ENCODE measurements at places on chromosomes 13 and 19. TPM values are rescaled to one million over a fixed set of nuclear protein-coding genes. Genes with fewer than 3 reads are reported as not detected.

GRCh38 chr19:13181747-13182388, 31.7 kb downstream of the IER2 start:
- H3K4me3 ChIP-seq: no peak overlapping the region
- no peaks in the 10 kb centered on the region for H3K36me3 ChIP-seq
- peak; percentile 55 for DNase-seq
- peaks cover 10% of the 10 kb centered on the region for H3K4me1 ChIP-seq
- H3K27ac ChIP-seq: no peak overlapping the region

- H3K4me3 ChIP-seq: no peak overlapping the region
- H3K36me3 ChIP-seq: no peaks in the 10 kb centered on the region
- DNase-seq: no peak
- H3K4me1 ChIP-seq: no peaks in the 10 kb centered on the region
- no peak overlapping the region for H3K27ac ChIP-seq
Measured at GRCh38 chr13:51397262-51397941, 55.4 kb downstream of the INTS6 start.

DNA sequence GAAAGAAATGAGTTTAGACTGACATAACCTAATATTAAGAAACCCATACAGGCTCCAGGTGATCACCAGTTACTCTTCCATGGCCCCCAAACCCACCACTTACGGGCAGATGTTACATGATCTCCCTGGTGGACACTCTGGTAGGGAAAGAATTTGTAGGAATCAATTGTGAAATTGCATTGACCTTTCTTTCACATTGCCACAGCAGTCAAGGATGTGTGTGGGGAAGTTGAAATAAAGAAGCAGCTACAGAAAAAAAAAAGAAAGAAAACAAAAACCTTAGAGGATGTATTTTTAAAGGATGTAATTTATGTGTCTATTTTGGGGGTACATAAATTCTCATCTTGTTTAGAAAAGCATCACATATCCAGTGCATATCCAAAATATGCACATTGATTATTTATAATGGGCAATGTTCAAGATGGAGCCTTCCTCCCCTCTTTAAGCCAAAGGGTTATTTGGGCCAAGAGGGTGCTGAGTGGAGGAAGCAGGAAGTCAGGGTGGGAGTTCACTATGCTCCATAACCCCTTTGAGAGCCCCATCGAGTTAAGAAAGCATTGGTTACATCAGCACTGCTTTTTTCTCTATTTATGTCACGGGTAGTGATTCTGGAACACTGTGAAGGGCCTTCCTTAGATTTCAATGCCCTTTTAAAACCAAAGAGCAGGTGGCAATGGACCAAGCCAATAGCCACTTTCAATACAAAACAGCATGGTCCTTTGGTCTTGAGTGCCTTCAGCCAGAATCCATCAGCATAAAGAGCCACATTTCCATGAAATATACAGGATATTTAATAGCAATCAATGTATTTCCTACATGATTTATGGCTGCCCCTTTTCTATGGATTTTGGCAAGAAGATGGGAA, 169.6 kb downstream of the LACC1 start:
- DNase-seq: no peak
- no peaks in the 10 kb centered on the region for H3K36me3 ChIP-seq
- H3K27ac ChIP-seq: no peak overlapping the region

DNA sequence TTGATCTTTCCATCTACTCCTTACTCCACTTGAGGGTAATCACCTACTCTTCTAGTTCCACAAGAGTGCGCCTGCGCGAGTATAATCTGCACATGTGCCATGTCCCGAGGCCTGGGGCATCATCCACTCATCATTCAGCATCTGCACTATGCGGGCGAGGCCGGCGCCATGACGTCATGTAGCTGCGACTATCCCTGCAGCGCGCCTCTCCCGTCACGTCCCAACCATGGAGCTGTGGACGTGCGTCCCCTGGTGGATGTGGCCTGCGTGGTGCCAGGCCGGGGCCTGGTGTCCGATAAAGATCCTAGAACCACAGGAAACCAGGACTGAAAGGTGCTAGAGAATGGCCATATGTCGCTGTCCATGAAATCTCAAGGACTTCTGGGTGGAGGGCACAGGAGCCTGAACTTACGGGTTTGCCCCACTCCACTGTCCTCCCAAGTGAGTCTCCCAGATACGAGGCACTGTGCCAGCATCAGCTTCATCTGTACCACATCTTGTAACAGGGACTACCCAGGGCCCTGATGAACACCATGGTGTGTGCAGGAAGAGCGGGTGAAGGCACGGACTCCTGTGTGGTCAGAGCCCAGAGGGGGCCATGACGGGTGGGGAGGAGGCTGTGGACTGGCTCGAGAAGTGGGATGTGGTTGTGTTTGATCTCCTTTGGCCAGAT, 2.7 kb upstream of the KLK2 start:
- no peaks in the 10 kb centered on the region for H3K27me3 ChIP-seq
- no peaks in the 10 kb centered on the region for H3K36me3 ChIP-seq
- DNase-seq: no peak
- H3K4me1 ChIP-seq: no peaks in the 10 kb centered on the region

DNA sequence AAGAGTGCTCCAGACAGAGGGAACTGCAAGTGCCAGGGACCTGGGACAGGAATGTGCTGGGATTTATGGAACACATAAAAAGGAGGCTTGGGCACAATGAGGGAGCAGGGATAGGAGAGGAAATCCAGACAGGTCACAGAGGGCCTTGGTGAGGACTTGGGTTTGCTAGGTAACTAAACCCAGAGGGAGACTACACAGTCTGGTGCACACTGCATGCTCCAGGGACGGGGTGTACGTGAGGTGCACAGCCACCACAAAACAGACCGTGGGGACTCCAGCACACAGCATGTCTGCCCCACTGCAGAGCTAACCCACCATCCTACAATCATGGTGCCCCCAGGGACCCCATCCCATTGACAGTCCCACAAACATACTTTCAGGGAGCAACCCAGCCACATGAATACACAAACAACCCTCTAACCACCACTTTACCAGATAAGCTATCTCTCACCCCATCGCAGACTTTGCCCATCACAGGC, 5.5 kb upstream of the ZFP36 start:
- DNase-seq: no peak
- no peaks in the 10 kb centered on the region for H3K36me3 ChIP-seq
- no peaks in the 10 kb centered on the region for H3K27me3 ChIP-seq
- peaks cover 73% of the 10 kb centered on the region for H3K4me1 ChIP-seq
- H3K4me3 ChIP-seq: no peak overlapping the region

KIR2DL3 gene
- not detected for total RNA-seq

DNA sequence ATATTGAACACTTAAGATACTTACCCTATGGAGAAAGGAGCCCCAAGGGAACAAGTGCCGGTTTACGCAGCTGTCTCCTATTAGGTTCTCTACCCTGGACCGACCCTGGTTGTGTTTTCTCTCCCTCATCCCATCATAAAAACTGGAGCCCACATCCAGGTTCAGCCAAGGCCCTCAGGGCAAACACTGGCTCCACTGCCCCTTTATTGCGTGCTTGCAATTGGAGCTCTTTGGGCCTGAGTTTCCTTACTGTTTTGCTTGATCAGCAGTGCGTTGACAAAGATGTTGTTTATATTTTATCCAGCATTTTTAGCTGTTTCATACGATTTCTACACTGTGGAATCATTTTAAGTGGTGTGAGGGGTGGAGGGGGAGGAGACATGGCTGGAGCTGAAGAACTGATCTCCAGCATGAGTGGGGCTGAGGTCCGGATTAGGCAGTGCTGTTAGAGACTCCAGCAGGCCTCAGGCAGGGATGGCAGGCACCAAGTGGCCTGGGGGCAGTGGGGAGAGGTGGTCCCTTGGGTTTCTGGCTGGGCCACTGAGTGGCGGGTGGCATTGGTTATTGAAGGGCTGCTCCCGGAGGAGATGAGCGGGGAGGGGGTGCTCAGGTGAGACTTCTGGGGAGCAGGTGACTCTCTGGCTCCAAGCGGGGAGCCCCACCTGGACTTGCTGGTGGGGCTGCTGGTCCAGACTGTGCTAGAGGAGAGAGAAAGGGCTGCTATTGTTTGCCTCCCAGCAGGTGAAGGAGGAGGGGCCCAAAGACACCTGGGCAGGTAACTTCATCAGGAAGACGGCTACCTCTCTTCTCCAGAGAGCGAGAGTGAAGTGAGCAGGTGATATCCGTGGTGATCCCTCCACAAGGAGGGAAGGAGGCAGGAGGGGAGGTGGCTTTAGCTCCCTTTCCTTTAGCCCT, 62.4 kb upstream of the RNF113B start:
- H3K27ac ChIP-seq: no peak overlapping the region
- H3K36me3 ChIP-seq: no peaks in the 10 kb centered on the region
- no peak for DNase-seq
- H3K27me3 ChIP-seq: no peaks in the 10 kb centered on the region

DNA sequence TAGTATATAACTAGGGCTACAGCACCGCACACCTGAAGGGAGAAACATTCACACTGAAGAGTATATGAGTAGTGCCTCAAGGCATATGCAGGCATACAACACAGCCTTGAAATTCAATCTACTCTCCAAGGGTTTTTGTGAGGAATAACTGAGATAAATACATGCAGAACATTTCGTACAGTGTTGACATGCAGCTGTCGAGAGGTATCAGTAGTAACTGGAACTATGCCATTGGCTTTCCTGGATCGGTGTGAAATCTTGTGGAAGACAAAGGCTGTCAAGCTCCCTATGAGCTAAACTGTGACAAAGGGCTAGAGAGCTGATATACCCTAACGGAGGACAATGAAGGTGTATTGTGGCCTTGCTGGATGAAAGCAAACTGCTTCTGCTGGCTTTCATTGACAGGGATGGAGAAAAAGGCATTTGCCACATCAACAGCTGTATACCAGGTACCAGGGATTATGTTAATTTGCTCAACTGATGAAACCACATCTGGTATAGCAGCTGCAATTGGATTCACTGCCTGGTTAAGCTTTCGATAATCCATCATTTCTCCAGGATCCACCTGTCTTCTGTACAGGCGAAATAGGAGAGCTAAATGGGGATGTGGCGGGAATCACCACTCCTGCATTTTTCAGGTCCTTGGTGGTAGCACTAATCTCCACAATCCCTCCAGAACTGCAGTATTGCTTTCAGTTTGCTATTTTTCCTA, 16.3 kb downstream of the MTRF1 start:
- H3K4me1 ChIP-seq: no peaks in the 10 kb centered on the region
- no peak for DNase-seq
- H3K27ac ChIP-seq: no peak overlapping the region
- H3K27me3 ChIP-seq: no peaks in the 10 kb centered on the region

DNA sequence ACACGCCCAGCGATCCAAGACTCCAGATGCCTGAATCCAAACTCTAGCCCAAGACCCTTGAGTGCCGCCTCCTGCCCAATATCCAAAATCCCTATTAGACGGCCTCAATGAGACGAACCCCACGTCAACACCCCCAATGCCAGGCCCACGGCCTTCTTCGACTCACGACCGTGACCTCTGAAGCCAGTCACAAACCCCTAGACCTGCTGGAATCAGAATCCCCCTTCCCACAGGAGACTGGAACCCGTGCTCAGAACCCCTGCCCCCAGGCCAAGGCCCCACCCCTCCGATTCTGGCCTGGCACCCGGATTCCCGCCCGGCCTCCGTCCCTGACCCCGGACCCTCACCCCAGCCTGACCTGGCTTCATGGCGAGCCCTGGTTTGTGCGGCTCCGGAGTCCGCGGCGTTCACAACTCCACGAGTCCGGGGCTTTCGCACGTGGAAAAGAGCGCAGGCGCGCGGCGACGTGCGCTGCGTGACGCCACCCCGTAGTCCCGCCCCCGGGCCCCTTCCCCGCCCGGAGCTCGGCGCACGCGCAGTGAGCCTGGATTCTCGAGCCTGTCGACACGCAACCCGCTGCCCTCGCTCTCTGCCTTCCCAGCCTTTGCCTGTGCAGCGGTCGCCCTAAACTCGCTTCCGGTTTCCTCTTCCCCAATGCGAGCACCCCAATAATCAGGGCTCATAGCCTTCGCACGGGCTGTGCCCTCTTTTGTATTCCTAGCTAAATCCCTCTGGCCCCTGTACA, at the start of gene FBL:
FBL (minus strand) TSS at position 447 of the 745 bp plus-strand sequence; CDS start at position 368, 79 bp downstream.
- peak within 1 kb of the TSS; percentile 86 for H3K4me3 ChIP-seq
- peak; percentile 98 for DNase-seq
- peaks cover 32% of the 10 kb centered on the region for H3K4me1 ChIP-seq
- H3K36me3 ChIP-seq: no peaks in the 10 kb centered on the region

- DNase-seq: no peak
- no peaks in the 10 kb centered on the region for H3K4me1 ChIP-seq
- no peak overlapping the region for H3K4me3 ChIP-seq
- H3K36me3 ChIP-seq: no peaks in the 10 kb centered on the region
Measured at GRCh38 chr13:41332829-41333228, 21.8 kb downstream of the NAA16 start.

DNA sequence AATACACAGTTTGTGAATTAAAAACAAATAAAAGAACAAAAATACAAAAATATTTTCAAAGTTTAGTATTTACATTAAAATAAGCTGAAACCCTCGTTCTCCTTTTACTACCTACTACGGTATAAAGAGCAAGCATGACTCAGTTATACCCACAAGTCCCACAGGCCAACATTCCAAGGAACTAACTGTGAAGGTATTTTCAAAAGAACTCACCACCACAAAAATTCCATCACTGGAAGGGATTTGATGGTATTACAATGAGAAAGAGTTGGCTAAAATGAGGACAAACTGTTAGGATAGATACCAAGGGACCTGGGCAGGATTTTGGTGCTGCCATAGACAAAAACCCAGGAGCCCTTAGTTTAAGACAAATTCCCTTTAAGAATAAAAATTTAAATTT, 122.7 kb downstream of the TBC1D4 start:
- no peak for DNase-seq
- H3K4me3 ChIP-seq: no peak overlapping the region
- no peaks in the 10 kb centered on the region for H3K36me3 ChIP-seq
- H3K4me1 ChIP-seq: no peaks in the 10 kb centered on the region
- no peaks in the 10 kb centered on the region for H3K27me3 ChIP-seq
- H3K27ac ChIP-seq: no peak overlapping the region

DNA sequence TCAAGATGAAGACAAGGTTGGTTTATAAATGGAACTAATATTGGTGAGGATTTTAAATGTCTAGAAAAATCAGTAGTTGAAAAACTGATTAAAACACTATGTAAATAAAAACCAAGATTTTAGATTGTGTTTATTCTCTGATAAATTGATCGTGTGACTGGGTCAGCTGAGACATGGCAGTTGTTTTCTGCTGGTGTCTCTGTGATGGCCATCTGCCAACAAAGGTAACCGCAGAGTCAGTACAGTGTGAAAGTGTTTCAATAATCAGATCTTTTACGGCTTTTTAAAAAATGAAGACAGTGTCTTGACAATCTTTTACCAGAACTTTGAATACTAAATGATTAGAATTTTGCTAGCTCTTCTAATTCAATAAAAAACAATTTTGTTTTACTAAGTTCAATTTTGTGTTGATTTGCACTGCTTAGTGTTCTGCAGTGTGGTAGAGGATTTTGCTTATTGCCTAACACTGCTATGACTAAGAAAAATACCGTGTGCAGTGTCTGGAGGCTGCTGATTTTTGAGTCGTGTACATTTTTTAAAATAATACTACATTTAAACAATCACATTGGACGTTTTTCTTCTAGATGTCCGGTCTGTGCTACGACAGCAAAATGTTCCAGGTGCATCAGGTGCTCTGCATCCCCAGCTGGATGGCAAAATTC, 32.7 kb upstream of the GPR183 start:
- no peaks in the 10 kb centered on the region for H3K36me3 ChIP-seq
- H3K4me1 ChIP-seq: peaks cover 5% of the 10 kb centered on the region
- H3K27ac ChIP-seq: no peak overlapping the region
- H3K4me3 ChIP-seq: no peak overlapping the region
- H3K27me3 ChIP-seq: no peaks in the 10 kb centered on the region

ZNF254 gene
- 7.8 TPM for total RNA-seq

- H3K27ac ChIP-seq: no peak overlapping the region
- DNase-seq: no peak
- no peak overlapping the region for H3K4me3 ChIP-seq
Measured at GRCh38 chr19:29795461-29796172, 16.2 kb upstream of the CCNE1 start.

GNG7 gene
- total RNA-seq: 2.7 TPM

GRCh38 chr13:99191900-99192399, 8.7 kb upstream of the UBAC2 start:
- H3K27me3 ChIP-seq: no peaks in the 10 kb centered on the region
- no peaks in the 10 kb centered on the region for H3K4me1 ChIP-seq
- DNase-seq: no peak
- no peaks in the 10 kb centered on the region for H3K36me3 ChIP-seq

All from Peyer's patch (tissue), 4 donors.